ENCODE measurements at places on chromosomes 3 and 15. TPM values are rescaled to one million over a fixed set of nuclear protein-coding genes. Genes with fewer than 3 reads are reported as not detected.

PIF1 gene
- total RNA-seq, result 8.5 TPM

NDN gene
- 38.2 TPM for total RNA-seq

SYNPR gene
- total RNA-seq, result not detected

LSAMP gene
- 0.10 TPM for total RNA-seq

WNT7A gene
- total RNA-seq, result not detected

STRIT1 gene
- not detected for total RNA-seq

PLA2G4E gene
- total RNA-seq, result not detected

MGA gene
- total RNA-seq, result 31.8 TPM

KBTBD13 gene
- not detected for total RNA-seq

SLC22A14 gene
- total RNA-seq, result 0.10 TPM

TRIM42 gene
- not detected for total RNA-seq

AP3B2 gene
- total RNA-seq, result not detected

MESD gene
- 17.0 TPM for total RNA-seq

HRG gene
- not detected for total RNA-seq

ANKRD28 gene
- total RNA-seq, result 153 TPM

ACAD9 gene
- 36.9 TPM for total RNA-seq

ACAA1 gene
- 19.6 TPM for total RNA-seq

ZFAND6 gene
- total RNA-seq, result 122 TPM

MUC20 gene
- 2.0 TPM for total RNA-seq

RPL15 gene
- 3,349 TPM for total RNA-seq

IL17RD gene
- total RNA-seq, result 0.98 TPM

XXYLT1 gene
- 59.7 TPM for total RNA-seq

SPTSSB gene
- total RNA-seq, result not detected

PCYT1A gene
- total RNA-seq, result 88.5 TPM

TBC1D5 gene
- total RNA-seq, result 85.3 TPM

IL16 gene
- 0.98 TPM for total RNA-seq

ISG20 gene
- 4.9 TPM for total RNA-seq

GOLGA8Q gene
- total RNA-seq, result 0.48 TPM

SPESP1 gene
- total RNA-seq, result 2.3 TPM

CFAP20DC gene
- total RNA-seq, result 1.3 TPM

ILDR1 gene
- total RNA-seq, result not detected

ZNF662 gene
- total RNA-seq, result 3.2 TPM

ITIH1 gene
- total RNA-seq, result not detected

GOLGA6D gene
- not detected for total RNA-seq

PAQR5 gene
- not detected for total RNA-seq

GTF2A2 gene
- 56.8 TPM for total RNA-seq

PPP4R2 gene
- 63.0 TPM for total RNA-seq

All from vein endothelial cell (primary cell).